ENCODE measurements at places on chromosomes 7 and 10. TPM values are rescaled to one million over a fixed set of nuclear protein-coding genes. Genes with fewer than 3 reads are reported as not detected.

ADRA2A gene
- total RNA-seq = not detected

C7orf57 gene
- 0.12 TPM for total RNA-seq

FBXO24 gene
- total RNA-seq = 2.1 TPM

HABP2 gene
- not detected for total RNA-seq

SMKR1 gene
- 4.0 TPM for total RNA-seq

ZNF12 gene
- total RNA-seq = 18.5 TPM

RASSF4 gene
- 2.6 TPM for total RNA-seq

HPS1 gene
- total RNA-seq = 62.1 TPM

HIBADH gene
- 20.0 TPM for total RNA-seq

SFRP5 gene
- not detected for total RNA-seq

EPO gene
- total RNA-seq = 0.19 TPM

INMT gene
- total RNA-seq = not detected

PRR15 gene
- total RNA-seq = not detected

MSMB gene
- not detected for total RNA-seq

SPDYE5 gene
- not detected for total RNA-seq

PCDH15 gene
- not detected for total RNA-seq

CCL24 gene
- 0.46 TPM for total RNA-seq

ANAPC16 gene
- 183 TPM for total RNA-seq

INHBA gene
- total RNA-seq = 0.05 TPM

UCN3 gene
- total RNA-seq = not detected

RELN gene
- total RNA-seq = not detected

TBXAS1 gene
- total RNA-seq = 4.7 TPM

CASTOR2 gene
- 4.4 TPM for total RNA-seq

DRGX gene
- total RNA-seq = not detected

CYP3A4 gene
- total RNA-seq = not detected

C10orf62 gene
- total RNA-seq = not detected

SPDYE3 gene
- not detected for total RNA-seq

PODXL gene
- 0.60 TPM for total RNA-seq

TMEM236 gene
- 0.65 TPM for total RNA-seq

GRM3 gene
- not detected for total RNA-seq

MCU gene
- total RNA-seq = 16.3 TPM

PROSER2 gene
- total RNA-seq = 1.6 TPM

ANKRD30A gene
- not detected for total RNA-seq

AZGP1 gene
- not detected for total RNA-seq

ICA1 gene
- 2.7 TPM for total RNA-seq

CADPS2 gene
- not detected for total RNA-seq

GSDME gene
- total RNA-seq = 19.3 TPM
